ENCODE measurements at places on chromosomes 16 and 17. TPM values are rescaled to one million over a fixed set of nuclear protein-coding genes. Genes with fewer than 3 reads are reported as not detected.

The HOXB13 gene
- total RNA-seq = not detected

The ZNF830 gene
- total RNA-seq = 26.1 TPM

The CBX2 gene
- 6.5 TPM for total RNA-seq

The GAS2L2 gene
- not detected for total RNA-seq

The ITGB4 gene
- 1.7 TPM for total RNA-seq

The GP1BA gene
- total RNA-seq = not detected

The TBC1D26 gene
- total RNA-seq = not detected

The GINS2 gene
- total RNA-seq = 53.7 TPM

The MYH1 gene
- not detected for total RNA-seq

The MED31 gene
- total RNA-seq = 19.1 TPM

The PRAC1 gene
- total RNA-seq = not detected

The TEX19 gene
- 0.14 TPM for total RNA-seq

The RABEP1 gene
- total RNA-seq = 39.3 TPM

The MYH11 gene
- not detected for total RNA-seq

The RNF43 gene
- 3.7 TPM for total RNA-seq

The CES3 gene
- 10.9 TPM for total RNA-seq

The LGALS9B gene
- total RNA-seq = 2.0 TPM

The ABCC6 gene
- total RNA-seq = not detected

The ADORA2B gene
- 0.89 TPM for total RNA-seq

The SOX9 gene
- not detected for total RNA-seq

The IL32 gene
- 3,664 TPM for total RNA-seq

The CDK5R1 gene
- total RNA-seq = 4.4 TPM

The CISD3 gene
- 47.5 TPM for total RNA-seq

The MT1F gene
- 24.1 TPM for total RNA-seq

The GNGT2 gene
- 13.3 TPM for total RNA-seq

The SLC5A11 gene
- 0.41 TPM for total RNA-seq

The SLC2A4 gene
- not detected for total RNA-seq

The TPSD1 gene
- not detected for total RNA-seq

The CDH16 gene
- total RNA-seq = not detected

The PYY gene
- total RNA-seq = not detected

The PDILT gene
- total RNA-seq = not detected

The UNC13D gene
- 206 TPM for total RNA-seq

The MRPL28 gene
- total RNA-seq = 79.6 TPM

The TAOK1 gene
- 49.3 TPM for total RNA-seq

The GCGR gene
- total RNA-seq = 0.07 TPM

The TP53TG3C gene
- total RNA-seq = not detected

The CACNG5 gene
- not detected for total RNA-seq

The SLC46A1 gene
- total RNA-seq = 2.8 TPM

The HSD11B2 gene
- 0.36 TPM for total RNA-seq

The C16orf54 gene
- 65.4 TPM for total RNA-seq

The MEOX1 gene
- total RNA-seq = 9.0 TPM

The C1QTNF8 gene
- not detected for total RNA-seq

The FN3K gene
- total RNA-seq = 5.3 TPM

The SGCA gene
- total RNA-seq = not detected

Measured in T-helper 2 cell treated with Interferon-gamma antibody and Interleukin-4, amounts not matched to agents 100 ng/mL and 5 ng/mL, for 36 hours (primary cell).